GM12878 (cell line): ENCODE measurements at places on chromosomes 12 and 14. TPM values are rescaled to one million over a fixed set of nuclear protein-coding genes. Genes with fewer than 3 reads are reported as not detected.

The TRIP11 gene
- 43.1 and 47.2 TPM in 2 replicates for polyA plus RNA-seq

The KRT5 gene
- not detected in 2 replicates for polyA plus RNA-seq

The NGB gene
- polyA plus RNA-seq = not detected in 2 replicates

The DDX24 gene
- polyA plus RNA-seq = 216 TPM in 2 replicates

The KNTC1 gene
- 45.4 and 64.8 TPM in 2 replicates for polyA plus RNA-seq

The CELA1 gene
- not detected in 2 replicates for polyA plus RNA-seq

The ZBTB1 gene
- 35.9 and 36.2 TPM in 2 replicates for polyA plus RNA-seq

The TMEM63C gene
- 0.32 TPM in 1 of 2 replicates, not detected in the other for polyA plus RNA-seq

The C12orf60 gene
- polyA plus RNA-seq = 4.6 and 4.8 TPM in 2 replicates

The MYF6 gene
- not detected in 2 replicates for polyA plus RNA-seq

The ADCY6 gene
- 0.06 TPM in 1 of 2 replicates, not detected in the other for polyA plus RNA-seq

The PELI2 gene
- polyA plus RNA-seq = not detected in 2 replicates

The AMN gene
- polyA plus RNA-seq = not detected in 2 replicates

The HSPA2 gene
- 1.2 TPM in 2 replicates for polyA plus RNA-seq

The PCNX1 gene
- polyA plus RNA-seq = 3.7 and 5.2 TPM in 2 replicates

The TNS2 gene
- polyA plus RNA-seq = 0.20 TPM in 1 of 2 replicates, not detected in the other

The BCL11B gene
- 0.66 and 0.71 TPM in 2 replicates for polyA plus RNA-seq

The KRT6C gene
- polyA plus RNA-seq = not detected in 2 replicates

The TAS2R13 gene
- polyA plus RNA-seq = not detected in 2 replicates

The TIMM9 gene
- polyA plus RNA-seq = 116 and 124 TPM in 2 replicates

The SLC39A2 gene
- polyA plus RNA-seq = 0.11 TPM in 1 of 2 replicates, not detected in the other

The MYRFL gene
- 0.30 and 0.67 TPM in 2 replicates for polyA plus RNA-seq

The LMNTD1 gene
- polyA plus RNA-seq = not detected in 2 replicates

The CCDC91 gene
- polyA plus RNA-seq = 19.7 and 21.1 TPM in 2 replicates

The BTBD7 gene
- 6.8 and 8.2 TPM in 2 replicates for polyA plus RNA-seq

The DNAAF2 gene
- 22.4 and 24.7 TPM in 2 replicates for polyA plus RNA-seq

The CCDC198 gene
- 1.9 and 2.1 TPM in 2 replicates for polyA plus RNA-seq

The OR6C68 gene
- not detected in 2 replicates for polyA plus RNA-seq

The IFNG-AS1 gene
- 0.67 and 0.89 TPM in 2 replicates for polyA plus RNA-seq

The FOXJ2 gene
- polyA plus RNA-seq = 4.1 and 5.4 TPM in 2 replicates

The VASH1 gene
- 0.47 and 0.52 TPM in 2 replicates for polyA plus RNA-seq

The NKX2-1 gene
- not detected in 2 replicates for polyA plus RNA-seq

The HSPB8 gene
- polyA plus RNA-seq = not detected in 2 replicates

The FIGNL2 gene
- not detected in 2 replicates for polyA plus RNA-seq

The RASSF9 gene
- polyA plus RNA-seq = not detected in 2 replicates

The SOX5 gene
- polyA plus RNA-seq = 0.27 TPM in 1 of 2 replicates, not detected in the other

The MON2 gene
- 20.6 and 25.2 TPM in 2 replicates for polyA plus RNA-seq

The MFAP5 gene
- polyA plus RNA-seq = 0.23 TPM in 1 of 2 replicates, not detected in the other

The TNFAIP2 gene
- 7.1 and 10.0 TPM in 2 replicates for polyA plus RNA-seq

The PLCZ1 gene
- polyA plus RNA-seq = not detected in 2 replicates

The GPR137C gene
- 0.10 and 0.35 TPM in 2 replicates for polyA plus RNA-seq

The PPP4R4 gene
- 0.40 TPM in 1 of 2 replicates, not detected in the other for polyA plus RNA-seq

The RPL10L gene
- not detected in 2 replicates for polyA plus RNA-seq

The SLC5A8 gene
- polyA plus RNA-seq = not detected in 2 replicates

The SPX gene
- not detected in 2 replicates for polyA plus RNA-seq

The PIWIL1 gene
- not detected in 2 replicates for polyA plus RNA-seq

The TGFB3 gene
- 0.16 and 0.86 TPM in 2 replicates for polyA plus RNA-seq
